ENCODE measurements at places on chromosomes 6 and 20. TPM values are rescaled to one million over a fixed set of nuclear protein-coding genes. Genes with fewer than 3 reads are reported as not detected.

Gene SRMS
- total RNA-seq: not detected

Gene DPPA5
- total RNA-seq: not detected

Gene NQO2
- total RNA-seq: 9.5 TPM

Gene SULF2
- 111 TPM for total RNA-seq

Gene ETV7
- total RNA-seq: 0.38 TPM

Gene HLA-DQA2
- total RNA-seq: not detected

Gene RNASET2
- 60.4 TPM for total RNA-seq

Gene CPNE5
- 10.8 TPM for total RNA-seq
